ENCODE measurements at places on chromosomes 12 and 14.

GRCh38 chr12:20305470-20305869, 62.9 kb upstream of the PDE3A start:
- DNase-seq: no peak

GRCh38 chr12:11897923-11898322, 172.8 kb upstream of the BCL2L14 start:
- DNase-seq: no peak

DNA sequence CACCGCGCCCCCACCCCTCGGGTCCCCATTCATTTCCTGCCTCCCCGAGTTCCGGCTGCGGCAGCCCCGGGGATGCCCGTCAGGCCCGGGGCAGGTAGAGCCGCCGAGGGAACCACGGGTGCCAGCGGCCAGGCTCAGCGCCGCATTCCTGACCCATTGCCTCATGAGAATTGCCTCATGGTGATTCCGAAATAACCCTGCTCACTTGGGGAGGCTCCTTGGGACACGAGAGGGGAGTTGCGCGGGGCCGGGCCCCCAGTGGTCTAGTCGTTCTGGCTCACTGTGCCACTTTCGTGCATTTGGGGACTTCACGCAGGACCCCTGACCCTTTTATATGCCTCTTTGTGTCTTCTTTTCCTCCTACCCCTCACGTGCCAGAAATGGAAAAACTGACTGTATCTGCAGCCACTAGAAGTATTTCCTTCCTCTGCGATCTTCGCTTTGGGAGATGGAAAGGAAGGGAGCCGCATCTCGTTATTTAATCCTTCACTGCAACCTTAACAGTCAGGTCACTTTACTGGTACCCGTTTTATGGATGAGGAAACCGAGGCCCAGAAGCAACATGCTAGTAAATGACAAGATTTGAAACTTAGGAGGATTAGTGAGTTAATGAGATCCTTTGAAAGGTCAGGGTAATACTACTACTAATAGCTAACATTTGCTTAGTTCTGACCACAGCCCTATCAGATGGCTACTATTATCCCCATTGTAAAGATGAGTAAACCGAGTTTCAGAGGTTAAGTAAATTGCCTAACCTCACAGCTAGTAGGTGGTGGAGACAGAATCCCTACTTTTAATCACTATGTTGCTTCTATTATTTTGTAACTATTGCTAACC, 768 bp downstream of the PTPN11 start:
- DNase-seq: peak; percentile 61

GRCh38 chr12:79776111-79776510, 85.3 kb upstream of the PAWR start:
- DNase-seq: no peak

DNA sequence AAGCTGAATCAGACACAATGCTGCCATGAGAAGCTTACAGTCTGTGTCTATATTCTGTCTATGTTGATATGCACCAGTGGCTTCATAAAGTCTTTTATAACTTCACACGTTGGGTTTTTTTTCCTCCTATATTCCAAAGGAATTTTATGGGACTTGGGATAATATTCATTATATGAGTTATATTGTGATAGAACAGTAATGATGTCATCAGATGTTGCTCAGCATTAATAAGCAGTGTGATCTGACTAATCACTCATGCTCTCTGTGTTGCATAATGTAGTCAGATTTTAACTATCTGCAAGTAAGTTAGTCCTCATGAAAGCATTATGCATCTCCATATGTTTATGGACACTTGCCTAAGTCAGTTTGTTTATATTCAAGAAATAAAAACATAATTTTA, 159.6 kb downstream of the PLCZ1 start:
- DNase-seq: no peak
